ENCODE measurements at places on chromosomes 7 and 10.

- DNase-seq = no peak
Observed at GRCh38 chr7:77989981-77990566, 191.5 kb downstream of the PHTF2 start.

GRCh38 chr10:105181626-105182025, 540.5 kb downstream of the SORCS3 start:
- DNase-seq = no peak

- no peak for DNase-seq
Observed at GRCh38 chr10:70317943-70318318, 34.1 kb upstream of the NPFFR1 start.

DNA sequence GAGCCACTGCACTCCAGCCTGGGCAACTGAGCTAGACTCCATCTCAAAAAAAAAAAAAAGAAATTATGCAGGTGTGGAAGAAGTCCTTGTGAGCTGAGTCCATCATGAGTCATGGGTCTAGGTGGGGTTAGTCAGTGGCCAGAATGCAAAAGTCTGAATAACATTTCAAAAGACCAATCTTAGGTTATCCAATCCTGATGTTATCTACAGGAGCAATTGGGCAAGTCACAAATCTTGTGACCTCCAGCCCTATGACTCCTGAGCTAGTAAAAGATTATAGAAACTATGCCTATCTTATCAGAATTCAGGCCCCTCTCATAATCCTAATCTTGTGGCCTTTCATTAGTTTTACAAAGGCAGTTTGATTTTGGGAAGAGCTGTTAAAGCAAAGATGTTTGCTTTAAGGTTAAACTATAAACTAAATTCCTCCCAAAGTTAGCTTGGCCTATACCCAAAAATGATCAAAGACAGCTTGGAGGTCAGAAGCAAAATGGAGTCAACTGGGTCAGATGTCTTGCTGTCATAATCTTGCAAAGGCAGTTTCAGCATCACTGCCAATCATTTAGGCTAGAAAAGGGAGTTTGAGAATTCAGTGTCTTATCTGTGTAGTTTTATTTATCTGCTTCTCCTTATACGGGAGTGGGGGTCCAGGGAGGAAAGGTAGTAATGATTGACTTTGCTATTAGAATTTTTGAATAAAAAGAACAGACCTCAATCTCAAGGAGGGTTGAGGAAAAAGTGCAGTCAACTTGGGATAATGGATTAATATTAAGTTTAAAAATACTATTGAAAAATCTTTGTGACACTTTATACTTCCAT, 71.2 kb upstream of the TRIM24 start:
- DNase-seq = no peak

GRCh38 chr7:112779667-112780066, 10.5 kb downstream of the TMEM168 start:
- no peak for DNase-seq

DNA sequence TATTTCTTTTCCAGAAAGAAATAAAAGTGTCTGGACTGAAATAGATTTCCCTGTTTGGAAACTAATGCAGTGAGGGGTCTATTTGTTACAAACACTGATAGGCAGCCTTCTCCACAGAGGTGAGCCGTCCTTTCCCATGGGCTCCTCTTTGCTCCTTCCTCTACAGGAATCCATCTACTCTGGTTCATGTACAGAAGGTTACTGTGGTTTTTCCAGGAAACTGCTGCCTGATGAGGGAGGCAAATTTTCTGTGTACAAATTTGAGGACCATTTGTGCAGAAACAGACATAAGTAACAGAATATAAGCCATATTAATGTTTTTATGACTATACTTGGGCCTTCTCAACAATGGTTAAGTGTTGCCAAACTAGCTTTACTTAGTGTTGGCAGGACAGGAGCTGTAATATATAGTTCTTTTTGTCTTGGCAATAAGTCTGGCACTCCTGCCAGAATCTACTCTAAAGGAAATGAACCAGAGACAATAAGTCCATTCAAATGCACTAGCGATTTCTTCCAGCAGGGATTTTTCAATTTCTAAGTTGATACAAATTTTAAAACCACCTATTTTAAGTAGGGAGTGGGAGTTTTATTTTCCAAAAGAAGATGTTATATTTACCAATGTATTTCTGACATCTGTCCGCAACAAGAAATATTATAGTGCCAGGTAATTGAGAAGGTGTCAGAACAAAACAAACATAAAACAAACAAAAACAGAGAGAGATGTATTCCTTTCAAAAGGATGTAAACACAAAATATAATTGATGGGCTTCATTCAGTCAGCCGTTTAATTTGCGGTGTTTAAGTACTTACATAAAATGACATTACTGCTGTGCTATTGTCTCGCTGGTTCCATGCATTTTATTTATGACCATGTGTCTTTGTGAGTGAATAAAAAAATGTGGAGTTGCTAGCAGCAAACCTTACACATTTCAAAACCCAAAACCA, 91.0 kb upstream of the NFE2L3 start:
- no peak for DNase-seq

DNA sequence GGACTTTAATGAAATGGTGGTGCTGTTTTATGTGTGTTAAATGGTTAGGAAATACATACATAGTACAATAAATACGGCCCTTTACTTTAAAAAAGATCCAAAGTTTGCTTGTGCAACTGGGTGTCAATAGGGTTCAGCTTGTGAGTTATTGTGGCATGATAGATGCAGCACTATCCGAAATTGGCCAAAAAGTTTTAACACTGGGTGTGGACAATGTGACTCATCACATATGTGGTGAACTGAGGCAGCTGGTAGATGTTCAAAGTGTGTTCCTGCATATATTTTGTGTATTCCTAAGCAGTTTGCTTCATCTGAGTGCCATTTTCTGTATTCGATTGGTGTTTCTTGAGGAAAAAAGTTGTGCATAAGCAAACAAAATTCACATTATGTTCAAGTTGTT, 473.1 kb downstream of the KIF20B start:
- DNase-seq = no peak
